ENCODE measurements at places on chromosomes 5 and 9.
A peak's percentile ranks its signal among the peaks of the same experiment; 100 is the strongest.

DNA sequence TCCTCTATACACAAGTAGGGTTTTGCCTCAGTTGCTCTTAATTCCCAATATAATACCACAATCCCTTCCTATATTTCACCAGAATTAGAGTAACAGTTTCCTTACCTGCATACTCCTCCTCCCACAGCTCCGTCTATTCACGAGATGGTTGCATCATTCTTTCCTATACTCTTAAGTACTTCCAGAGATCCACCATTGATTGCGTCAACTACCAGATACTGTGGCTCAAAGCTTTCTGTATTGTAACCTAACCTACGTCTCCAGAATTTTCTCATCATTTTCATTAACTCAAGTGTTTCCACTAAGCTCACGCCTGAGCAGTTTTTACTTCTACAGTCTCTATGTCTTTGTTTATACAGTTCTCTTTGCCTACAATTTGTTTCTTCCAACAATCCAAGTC, 31.2 kb upstream of the MINAR2 start:
- DNase-seq = no peak

DNA sequence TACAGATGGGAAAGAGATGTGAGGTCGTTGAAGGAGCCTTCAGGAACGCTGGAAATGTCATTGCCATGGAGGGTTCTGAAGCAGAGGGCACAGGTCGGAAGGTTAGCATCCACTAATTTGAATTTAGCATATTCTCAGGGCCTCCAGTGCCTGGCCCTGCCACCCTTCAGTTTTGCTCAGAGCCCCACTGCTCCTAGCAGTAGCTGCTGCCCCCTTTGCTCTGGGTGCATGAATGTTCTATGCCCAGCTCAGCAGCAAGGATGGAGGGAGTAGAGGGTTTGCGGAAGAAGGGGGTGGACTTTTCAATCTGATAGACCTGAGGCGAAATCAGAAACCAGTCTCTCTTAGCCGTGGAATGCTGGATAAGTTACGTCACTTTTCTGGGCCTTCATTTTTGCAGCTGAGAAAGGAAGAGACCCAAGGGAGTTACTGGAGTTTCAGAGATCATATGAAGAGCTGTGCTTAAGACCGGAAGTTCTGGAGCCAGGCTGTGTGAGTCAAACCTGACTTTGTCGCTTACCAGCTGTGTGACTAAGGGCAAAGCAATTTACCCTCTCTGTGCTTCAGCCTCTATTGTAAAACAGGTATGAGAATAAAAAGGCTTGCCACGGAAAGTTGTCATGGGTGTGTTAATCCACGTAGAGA, 133.2 kb upstream of the PANK3 start:
- peak; percentile 18 for DNase-seq

DNA sequence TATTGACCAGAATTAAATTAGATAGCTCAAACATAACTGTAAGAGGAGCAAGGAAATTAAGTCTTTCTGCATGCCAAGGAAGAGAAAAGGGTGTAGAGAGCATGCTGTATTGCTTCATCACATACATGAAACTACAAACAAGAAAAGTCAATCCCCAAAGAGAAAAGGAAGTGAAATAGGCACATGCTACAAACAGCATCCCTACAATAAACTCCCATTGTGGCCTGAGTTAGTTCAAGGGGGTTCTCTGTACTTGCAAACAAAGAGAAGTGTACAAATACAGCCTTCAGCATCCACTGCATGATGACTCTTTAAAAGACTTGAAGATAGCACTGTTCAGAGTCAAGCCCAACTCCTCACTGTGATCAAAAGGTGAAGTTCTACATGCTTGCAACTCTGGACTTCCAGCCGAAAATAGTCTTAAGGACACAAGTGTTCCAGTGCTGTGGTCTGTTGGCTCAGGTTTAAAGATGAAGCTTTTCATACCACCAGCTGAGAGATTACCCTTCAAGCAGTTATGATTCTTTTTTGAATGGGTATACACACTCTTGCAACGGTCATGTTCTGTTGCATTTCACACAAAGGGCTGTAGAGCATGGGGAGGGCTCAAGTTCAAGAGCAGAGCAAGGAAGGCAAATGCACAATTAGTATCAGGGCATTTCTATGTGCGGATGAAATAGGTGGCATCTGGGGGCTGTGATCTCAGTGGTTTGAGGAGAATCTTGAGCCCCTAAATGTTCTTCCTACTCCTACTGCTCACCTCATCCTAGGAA, 534.5 kb downstream of the EBF1 start:
- DNase-seq = no peak

DNA sequence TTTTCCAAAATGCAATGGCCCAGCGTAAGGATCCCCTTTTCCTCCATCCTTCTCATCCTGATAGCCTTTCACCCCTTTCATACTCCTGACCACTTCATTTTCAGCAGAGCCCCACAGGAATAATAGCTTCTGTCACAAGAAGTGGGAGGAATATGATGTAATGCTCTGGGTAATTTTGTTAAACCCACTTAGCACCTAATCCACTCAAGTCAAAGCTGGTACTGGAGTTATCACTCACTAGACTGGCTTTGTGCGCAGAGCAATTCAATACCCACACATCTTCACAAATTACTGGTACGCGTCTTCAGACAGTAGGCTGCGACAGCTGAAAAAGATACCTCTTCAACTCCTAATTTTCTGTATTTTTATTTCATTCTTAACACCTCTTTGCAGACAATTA, 2232.8 kb upstream of the WWC1 start:
- DNase-seq = no peak

GRCh38 chr9:94150279-94150828, 66.1 kb downstream of the PTPDC1 start:
- no peak for DNase-seq

DNA sequence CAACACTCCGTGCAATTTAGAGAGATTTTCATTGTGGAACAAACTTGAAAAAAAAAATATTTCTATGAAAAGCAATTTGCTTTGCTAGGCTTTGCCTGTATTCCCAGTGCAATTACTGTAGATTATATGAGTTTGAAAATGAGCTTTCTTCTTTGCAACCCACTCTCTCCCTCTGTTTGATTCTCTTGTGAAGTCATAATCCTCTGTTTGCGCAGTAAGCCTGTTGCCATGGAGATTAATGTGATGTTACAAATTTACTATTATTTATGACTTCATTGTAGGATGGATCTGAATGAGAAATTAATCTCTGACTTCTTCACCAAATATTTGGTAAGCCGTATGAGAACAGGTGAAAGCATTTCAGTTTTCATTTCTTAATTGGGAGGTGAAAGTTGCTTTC, 320.3 kb downstream of the SPATA31D1 start:
- no peak for DNase-seq

GRCh38 chr5:37730896-37731455, 108.9 kb downstream of the GDNF start:
- no peak for DNase-seq

Measured in GOT3 (cell line).